ENCODE measurements at places on chromosomes 13 and 19.

GRCh38 chr19:1038978-1039645, 795 bp upstream of the ABCA7 start:
- no peak for DNase-seq

DNA sequence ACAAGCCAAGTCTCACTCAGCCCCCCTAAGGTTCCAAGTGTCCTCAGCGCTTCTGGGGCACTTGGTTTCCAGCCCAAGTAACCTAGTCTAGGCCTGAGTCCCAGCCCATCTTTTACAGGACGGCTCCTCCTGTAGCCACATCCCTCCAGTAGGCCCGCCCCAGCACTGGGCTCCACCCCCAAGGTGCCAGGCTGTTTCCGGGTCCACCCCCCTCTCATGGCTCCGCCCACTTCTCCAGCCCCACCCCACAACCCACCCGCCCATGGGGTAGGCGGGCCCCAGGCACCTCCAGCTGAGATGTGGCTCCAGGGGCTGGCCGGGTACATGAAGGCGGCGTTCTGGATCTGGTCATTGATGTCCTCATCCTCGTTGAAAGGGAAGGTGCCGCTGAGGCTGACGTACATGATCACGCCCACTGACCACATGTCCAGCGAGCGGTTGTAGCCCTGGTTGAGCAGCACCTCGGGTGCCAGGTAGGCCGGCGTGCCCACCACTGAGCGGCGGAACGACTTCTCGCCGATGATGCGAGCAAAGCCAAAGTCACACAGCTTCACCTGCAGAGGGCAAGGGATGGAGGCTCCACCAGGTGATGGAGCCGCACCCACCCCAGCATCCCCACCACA, 17.2 kb upstream of the DACT3 start:
- DNase-seq, result peak; percentile 27

GRCh38 chr19:29630655-29631054, 24.6 kb downstream of the POP4 start:
- DNase-seq, result no peak

GRCh38 chr13:50188696-50189095, 173.5 kb downstream of the KCNRG start:
- DNase-seq, result no peak

- DNase-seq, result no peak
These were observed 16.5 kb upstream of the TNFAIP8L1 start for GRCh38 chr19:4622695-4623421.

DNA sequence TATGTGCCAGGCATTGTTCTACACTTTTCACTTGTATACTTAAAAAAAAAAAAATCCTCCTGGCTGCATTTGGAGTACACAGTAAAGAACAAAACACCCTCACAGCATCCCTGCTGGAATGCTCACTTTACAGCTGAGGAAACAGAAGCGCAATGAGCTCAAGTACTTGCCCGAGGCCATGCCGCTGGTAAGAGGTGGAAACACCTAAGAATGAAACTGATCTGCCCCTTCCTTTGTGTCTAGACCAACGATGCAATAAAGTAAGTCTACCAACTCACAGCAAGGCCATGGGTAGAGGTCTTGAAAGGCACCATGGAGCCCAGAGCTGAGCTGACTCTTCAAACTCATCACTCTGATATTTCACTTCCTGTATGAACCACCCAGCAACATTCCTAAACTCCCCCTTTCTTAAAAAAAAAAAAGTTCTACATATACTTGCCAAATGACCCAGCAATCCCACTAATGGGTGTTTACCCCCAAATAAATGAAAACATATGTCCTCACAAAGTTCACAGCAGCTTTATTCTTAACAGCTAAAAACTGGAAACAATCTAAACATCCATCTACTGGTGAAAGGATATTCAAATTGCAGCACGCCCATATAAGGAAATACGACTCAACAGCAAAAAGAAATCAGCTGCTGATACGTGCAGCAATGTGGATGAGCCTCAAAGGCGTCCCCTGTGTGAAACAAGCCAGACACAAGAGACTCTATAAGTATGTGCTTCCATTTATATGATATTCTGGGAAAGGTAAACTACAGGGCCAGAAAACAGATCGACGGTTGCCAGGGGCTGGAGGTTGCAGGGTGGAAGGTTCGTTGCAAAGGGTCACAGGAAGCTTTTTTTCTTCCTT, 236.6 kb upstream of the MAB21L1 start:
- DNase-seq, result no peak

GRCh38 chr19:49712397-49712859, 21.5 kb downstream of the CPT1C start:
- no peak for DNase-seq

GRCh38 chr19:52028780-52029123, 573 bp upstream of the ZNF614 start:
- DNase-seq, result no peak

- no peak for DNase-seq
These were observed 9.1 kb upstream of the CDC16 start for GRCh38 chr13:114225610-114226009.

DNA sequence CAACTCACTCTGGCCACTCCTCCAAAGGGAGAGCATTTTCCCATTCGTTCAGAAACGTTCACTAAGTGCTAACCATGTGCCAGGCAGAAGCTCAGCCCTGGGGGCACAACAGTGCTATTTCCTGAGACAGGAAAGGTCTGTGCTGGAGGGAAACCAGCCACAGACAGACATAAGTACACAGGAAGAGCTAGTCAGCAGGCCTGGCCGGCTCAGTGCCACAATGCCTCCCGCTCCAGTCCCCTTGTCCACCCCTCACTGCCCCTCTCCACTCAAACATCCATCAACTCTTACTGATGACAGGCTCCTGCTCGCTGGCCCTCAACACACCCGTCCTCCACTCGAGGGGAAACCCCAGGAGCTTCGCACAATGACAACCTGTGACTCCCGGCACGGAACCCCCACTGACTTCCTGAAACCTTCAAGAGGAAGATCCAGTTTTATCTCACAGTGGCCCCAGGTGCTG, 11.3 kb upstream of the PLA2G4C start:
- no peak for DNase-seq

- no peak for DNase-seq
These were observed 9.4 kb downstream of the PCDH20 start for GRCh38 chr13:61406275-61406674.

GRCh38 chr19:58059003-58059670, at the start of gene ZNF135:
ZNF135 (plus strand) TSS chr19:58059282; CDS start chr19:58060003, 721 bp downstream.
- DNase-seq, result peak; percentile 47

- no peak for DNase-seq
These were observed 25.5 kb downstream of the GRTP1 start for GRCh38 chr13:113338451-113338850.

DNA sequence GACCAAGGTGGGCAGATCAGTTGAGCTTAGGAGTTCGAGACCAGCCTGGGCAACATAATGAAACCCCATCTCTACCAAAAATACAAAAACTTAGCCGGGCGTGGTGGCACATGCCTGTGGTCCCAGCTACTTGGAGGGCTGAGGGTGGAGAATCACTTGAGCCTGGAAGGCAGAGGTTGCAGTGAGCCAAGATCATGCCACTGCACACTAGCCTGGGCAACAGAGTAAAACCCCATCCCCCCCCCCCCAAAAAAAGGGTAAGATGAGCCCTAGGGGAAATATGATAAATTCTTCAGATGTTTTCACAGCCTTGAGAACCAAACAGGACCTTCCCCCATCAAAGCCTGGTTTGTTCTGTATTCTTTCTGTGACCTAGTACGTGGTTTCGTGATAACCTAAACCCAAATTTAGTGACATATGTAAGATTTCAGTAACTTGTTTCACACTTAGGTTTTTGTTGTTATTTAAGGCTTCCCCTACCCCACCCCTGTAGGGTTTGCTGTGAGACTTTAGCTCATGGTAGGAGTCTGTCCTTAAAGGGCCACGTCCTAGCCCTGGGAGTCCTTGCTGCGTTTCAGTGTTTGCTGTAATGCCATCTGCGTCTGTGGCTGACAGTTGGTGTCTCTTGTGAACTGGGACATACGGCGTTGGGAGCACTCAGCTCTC, 49.6 kb downstream of the MYO9B start:
- no peak for DNase-seq

DNA sequence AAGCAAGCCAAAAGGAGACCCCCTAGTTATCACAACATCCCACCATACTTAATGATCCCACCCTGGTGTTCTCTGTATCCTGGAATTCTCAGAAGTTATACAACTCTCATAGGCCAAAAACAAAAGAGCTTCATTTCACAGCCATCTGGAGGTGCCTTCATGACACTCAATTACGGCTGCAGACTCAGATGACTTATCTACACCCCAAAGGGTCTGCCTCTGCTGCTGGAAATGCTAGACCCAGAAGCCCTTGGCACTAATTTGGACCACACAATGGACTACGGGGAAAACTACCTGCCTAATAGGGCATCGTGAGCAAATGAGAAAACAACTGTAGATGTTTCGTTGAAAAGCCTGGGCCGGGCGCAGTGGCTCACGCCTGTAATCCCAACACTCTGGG, 40.2 kb downstream of the BRD4 start:
- DNase-seq, result no peak

- no peak for DNase-seq
These were observed 195.7 kb upstream of the IPO5 start for GRCh38 chr13:97757807-97758206.

DNA sequence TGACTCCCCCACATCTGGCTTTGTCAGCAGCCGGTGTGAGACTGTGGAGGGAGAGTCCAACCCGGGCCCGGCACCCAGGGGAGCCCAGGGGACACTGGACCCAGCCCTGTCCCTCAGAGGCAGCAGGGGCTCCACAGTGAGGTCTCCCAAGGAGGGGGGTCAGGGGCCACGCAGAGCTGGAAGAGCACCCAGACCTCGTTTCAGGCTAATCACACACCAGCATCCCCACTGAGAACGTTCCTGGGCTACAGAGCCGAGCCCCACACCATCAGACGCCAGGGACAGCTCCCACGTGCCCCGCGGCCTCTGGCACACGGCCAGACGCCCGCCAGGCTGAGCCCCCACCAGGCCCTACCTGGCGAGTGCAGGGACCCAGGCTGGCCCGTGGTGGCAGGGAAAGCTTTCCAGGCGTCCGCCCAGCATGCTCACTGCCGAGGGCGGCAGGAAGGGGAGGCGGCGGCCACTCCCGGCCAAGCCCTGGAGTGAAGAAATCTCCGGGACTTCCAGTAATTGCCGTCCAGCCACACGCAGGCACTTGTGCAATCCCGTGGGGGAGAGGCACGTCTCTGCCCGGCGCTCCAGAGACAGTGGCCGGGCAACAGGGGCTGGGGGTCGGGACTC, 19.2 kb downstream of the SBNO2 start:
- no peak for DNase-seq

GRCh38 chr13:39499604-39500003, 103.4 kb downstream of the LHFPL6 start:
- no peak for DNase-seq

GRCh38 chr13:59337070-59337469, 826.7 kb downstream of the DIAPH3 start:
- no peak for DNase-seq

- no peak for DNase-seq
These were observed 11.6 kb downstream of the SPATA13 start for GRCh38 chr13:24172071-24172470.

DNA sequence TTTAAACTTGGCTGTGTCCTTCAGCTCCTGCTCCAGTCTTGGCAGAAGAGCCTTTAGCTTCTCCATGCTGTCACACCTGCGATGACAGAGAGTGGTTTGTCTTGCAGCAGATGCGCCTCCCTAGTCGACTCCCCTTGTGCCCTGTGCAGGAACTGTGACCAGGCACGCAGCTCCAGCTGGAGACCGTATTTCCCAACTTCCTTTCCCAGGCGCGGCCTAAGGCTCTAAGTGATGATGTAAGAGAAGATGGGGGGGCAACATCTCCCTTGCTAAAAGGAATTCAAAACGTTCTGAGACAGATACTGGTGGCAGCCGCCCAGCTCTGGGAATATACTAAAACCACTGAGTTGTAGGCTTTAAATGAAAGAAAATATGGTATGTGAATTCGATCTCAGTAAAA, 16.3 kb downstream of the DCUN1D2 start:
- no peak for DNase-seq

DNA sequence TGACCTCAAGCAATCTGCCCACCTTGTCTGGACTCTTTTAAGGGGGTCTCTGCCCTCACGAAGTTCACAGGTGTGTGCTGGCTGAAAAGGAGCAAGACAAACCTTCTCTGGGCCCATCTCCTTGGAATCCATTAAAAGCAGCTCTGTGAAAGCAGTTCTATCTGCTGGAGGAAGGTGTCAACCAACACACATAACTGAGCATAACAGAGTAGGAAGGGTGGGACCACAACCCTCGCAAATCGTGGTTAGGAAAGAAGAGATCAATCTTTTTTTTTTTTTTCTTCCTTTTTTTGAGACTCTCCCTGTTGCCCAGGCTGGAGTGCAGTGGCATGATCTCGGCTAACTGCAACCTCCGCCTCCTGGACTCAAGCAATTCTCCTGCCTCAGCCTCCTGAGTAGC, 1.4 kb downstream of the SUGP2 start:
- DNase-seq, result no peak

GRCh38 chr19:10604460-10604980, 17.4 kb upstream of the AP1M2 start:
- DNase-seq, result no peak

DNA sequence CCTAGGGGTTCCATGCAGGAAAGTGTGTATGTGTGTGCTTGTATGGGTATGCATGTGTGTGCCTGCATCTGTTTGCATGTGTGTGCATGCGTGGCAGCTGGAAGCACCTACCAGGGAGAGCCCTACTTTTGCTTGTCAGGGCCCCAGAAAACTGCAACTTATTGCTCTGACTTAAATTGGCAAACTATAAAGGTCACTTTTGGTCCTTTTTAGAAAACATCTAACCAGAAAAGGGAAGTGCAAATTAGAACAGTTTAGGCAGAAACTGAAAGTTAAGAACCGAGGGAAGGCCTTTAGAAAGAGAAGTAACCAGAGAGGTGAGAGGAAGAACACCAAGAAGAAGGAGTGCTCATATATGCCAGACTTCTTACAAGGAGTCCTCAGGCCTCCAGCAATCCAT, 32.5 kb downstream of the DLEU7 start:
- no peak for DNase-seq

- DNase-seq, result no peak
These were observed 18.7 kb downstream of the ACTN4 start for GRCh38 chr19:38665950-38666662.

- DNase-seq, result no peak
These were observed 55.2 kb upstream of the UQCRFS1 start for GRCh38 chr19:29268103-29268502.

DNA sequence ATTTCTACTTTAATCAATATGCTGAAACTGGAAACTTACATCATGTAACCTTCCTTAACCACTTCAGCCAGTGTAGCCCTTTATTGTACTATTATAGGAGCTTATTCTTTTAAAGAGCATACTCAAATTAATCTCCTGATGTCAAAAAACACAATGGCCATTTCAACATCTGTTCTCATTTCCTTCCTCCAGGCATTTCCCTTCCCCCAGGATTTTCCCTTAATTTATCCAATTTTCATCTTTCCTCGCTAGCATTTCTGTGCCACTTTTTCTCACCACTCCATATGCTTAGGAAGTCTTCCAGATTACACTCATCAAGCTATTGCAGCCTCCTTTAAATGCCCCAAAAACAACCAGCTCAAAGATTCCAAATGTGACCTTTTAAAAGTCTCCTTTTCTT, 265.0 kb downstream of the PCDH9 start:
- no peak for DNase-seq

- DNase-seq, result no peak
These were observed 27.9 kb downstream of the PAN3 start for GRCh38 chr13:28166257-28166656.

Data from activated naive CD8-positive, alpha-beta T cell treated with anti-CD3 and anti-CD28 coated beads, Interleukin-2, amount 50 U/mL, for 16 hours (primary cell).